ENCODE measurements at places on chromosomes 7 and 10.

GRCh38 chr7:159102681-159103381 is 41.8 kb downstream of the VIPR2 start:
- no peak for DNase-seq

- DNase-seq: no peak
Observed at GRCh38 chr7:90216771-90217170, 5.2 kb downstream of the STEAP2 start.

DNA sequence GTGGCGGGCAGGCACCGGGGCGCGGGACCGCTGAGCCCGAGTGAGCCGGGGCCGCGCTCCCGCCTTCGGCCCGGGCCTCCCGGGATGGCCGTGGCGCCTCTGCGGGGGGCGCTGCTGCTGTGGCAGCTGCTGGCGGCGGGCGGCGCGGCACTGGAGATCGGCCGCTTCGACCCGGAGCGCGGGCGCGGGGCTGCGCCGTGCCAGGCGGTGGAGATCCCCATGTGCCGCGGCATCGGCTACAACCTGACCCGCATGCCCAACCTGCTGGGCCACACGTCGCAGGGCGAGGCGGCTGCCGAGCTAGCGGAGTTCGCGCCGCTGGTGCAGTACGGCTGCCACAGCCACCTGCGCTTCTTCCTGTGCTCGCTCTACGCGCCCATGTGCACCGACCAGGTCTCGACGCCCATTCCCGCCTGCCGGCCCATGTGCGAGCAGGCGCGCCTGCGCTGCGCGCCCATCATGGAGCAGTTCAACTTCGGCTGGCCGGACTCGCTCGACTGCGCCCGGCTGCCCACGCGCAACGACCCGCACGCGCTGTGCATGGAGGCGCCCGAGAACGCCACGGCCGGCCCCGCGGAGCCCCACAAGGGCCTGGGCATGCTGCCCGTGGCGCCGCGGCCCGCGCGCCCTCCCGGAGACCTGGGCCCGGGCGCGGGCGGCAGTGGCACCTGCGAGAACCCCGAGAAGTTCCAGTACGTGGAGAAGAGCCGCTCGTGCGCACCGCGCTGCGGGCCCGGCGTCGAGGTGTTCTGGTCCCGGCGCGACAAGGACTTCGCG is 534 bp downstream of the FZD9 start:
- DNase-seq: no peak

DNA sequence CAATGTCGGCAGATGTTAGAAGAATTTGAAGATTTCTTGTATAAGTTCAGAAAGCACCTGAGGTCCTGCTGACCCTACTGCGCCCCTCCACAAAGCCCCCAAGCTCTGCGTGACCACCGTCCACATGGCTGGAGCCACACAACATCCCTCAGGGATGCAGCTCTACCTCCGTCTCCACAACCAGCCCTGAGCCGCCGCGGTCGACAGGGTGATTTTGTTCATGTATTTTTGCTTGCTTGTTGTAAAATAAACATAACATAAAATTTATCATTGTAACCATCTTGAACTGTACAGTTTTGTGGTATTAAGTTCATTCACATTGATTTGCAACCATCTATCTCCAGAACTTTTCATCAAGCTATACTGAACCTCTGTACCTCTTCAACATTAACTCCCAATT is 50.5 kb downstream of the CPXM2 start:
- DNase-seq: no peak

- no peak for DNase-seq
Observed at GRCh38 chr7:156668130-156668741, 27.7 kb downstream of the RNF32 start.

- DNase-seq: no peak
Observed at GRCh38 chr10:82277591-82277990, 402.6 kb downstream of the NRG3 start.

DNA sequence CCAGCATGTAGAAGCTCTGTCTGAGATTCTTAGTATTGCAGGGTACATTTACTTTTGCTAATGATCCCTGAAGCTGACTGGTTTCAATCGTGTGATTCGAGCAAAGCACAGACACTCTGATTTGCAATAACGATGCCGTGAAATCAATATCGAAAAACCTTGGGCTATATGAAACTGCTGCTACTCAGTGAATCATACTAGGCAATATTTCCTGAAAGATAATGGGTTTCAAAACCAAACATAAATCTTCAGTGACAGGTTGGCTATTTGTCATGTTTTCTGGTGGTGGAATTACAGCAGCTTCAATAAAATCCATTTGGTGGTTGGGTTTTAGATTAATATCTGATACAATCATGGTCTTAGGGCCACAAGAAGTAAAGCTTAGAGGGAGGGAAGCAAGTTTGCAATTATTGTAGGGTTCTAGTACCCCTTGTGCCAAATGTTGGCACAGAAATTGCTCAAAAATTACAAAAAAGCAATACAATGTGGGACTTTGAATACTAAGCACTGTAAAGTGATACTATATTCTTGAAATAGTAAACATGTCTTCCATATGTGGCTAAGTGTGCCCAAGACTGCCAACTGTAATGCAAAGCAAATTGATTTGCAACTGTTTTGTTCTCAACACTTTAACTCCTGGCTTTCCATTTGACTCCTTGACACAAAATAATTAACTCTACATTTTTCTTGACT is 112.4 kb upstream of the JAZF1 start:
- peak; percentile 35 for DNase-seq

GRCh38 chr7:50712252-50713122 is 70.2 kb downstream of the GRB10 start:
- no peak for DNase-seq

DNA sequence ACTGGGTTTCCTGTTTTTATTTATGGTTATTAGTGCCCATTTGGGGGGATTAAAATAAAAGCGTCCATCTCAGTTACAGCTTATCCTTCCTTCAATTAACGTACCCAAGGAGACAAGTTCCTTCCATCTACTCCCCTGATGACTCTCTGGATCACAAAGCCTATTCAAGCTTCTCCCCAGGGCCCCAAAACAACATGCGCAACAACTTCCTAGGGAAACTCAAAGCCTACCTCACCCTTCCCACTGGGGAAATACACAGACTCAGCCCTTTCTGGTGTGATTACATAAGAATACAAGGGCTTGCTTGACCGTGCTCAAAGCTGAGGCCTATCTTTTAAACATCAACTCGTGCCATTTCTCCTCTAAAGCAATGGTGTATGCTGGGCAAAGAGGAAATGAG is 112.4 kb downstream of the CDK6 start:
- DNase-seq: no peak

GRCh38 chr10:6763001-6763400 is 182.9 kb upstream of the PRKCQ start:
- DNase-seq: no peak

GRCh38 chr10:77301305-77301730 is 336.3 kb downstream of the KCNMA1 start:
- DNase-seq: no peak

DNA sequence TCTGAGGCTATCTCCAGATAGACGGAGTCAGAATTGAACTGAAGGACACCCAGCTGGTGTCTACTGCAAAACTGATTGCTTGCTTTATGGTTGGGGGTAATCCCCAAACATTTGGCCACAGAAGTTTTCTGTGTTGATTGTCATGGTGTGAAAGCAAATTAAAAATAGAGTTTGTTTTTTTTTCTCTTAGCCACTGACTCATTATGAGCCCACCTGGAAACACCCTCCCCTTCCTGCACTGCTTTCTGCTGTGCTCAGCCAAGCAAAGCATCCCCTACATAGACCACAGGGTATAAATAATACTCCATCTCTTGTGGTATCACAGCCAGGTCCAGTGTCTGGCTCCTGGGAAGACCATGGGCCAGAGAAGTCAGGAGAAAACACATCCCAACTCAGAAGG is 6.5 kb upstream of the VWC2 start:
- no peak for DNase-seq

Data from NCI-H2171 treated with DMSO at 0.1 percent for 48 hours (cell line).